Cardiac fibroblast (primary cell): ENCODE measurements at places on chromosomes 1 and 21.
A peak's percentile ranks its signal among the peaks of the same experiment; 100 is the strongest.

DNA sequence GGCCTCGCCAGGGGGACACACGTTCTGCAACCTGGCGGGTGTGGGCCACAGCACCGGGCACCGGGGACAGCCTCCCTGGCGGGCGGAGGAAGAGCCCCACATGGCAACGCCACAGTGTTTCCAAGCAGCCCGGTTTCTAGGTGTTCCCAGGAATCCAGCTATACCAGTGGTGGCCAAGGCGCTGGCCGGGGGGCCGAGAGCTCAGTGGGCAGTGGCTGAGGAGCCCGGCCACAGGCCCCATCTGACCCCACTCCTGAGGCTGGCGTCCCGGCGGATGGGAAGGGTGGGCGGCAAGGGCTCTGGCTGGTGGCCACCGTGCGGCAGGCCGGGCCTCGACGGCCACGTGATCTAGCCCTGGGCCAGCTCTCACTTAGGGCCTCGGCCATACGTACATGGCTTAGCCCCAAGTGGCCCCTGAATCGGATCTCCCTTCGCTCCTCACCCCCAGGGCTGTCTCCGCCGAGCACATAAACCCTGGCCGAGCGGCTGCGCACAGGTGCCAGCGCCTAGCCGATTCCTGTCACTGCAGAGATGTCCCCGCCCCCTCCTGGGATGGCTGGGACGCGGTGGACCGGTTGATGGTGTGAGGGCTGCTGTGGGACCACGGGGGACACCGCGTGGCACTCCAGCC lies 68.7 kb downstream of the MORN1 start:
- no peak for DNase-seq

DNA sequence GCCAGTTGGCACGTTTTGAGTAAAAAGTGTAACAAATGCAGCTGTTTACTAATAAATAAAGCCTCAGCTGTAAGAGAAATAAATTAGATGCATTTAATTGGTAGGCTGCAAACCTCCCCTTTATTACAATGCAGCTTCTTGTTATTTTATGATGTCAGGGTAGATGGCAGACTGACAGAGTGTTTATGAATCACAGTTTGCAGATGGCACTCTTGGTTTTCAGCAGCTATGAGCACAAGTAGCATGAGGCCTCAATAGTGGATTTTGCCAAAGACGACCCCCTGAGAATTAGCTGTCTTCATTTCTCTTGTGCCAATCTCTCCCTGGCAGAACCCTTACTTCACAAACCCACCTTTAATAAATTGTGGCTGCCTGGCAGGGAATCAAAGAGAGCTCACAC lies 161.2 kb upstream of the C1orf87 start:
- no peak for DNase-seq

GRCh38 chr1:165253818-165254254 lies 102.7 kb downstream of the LMX1A start:
- DNase-seq = no peak

DNA sequence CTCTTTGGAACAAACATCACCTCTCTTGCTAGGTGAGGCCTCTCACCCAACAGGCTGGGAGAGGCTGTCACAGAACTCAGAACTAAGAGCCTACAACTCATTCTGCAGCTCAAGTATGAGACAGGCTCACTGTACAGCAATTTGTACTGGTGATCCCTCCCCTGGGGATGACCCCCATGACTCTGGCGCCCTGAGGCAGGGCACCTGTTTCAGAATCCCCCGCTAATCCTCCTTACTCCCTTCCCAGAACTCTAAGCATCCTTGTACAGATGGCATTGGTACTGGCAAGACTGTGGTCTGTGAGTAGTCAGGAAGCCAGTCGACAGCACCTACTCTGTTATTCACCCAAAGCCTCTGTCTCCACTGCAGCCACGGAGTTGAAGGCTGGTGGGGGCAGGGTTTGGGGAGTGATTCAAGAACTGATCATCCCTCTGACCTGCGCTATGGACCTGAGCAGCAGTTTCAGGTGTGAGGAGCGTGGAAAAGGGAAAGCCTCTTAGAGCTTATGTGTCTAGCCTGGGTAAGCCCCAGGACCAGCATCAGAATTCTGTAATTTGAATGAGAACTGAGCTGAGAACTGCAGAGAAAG lies 655.5 kb downstream of the KIF26B start:
- no peak for DNase-seq

GRCh38 chr1:248871837-248872401 lies 13.0 kb upstream of the ZNF692 start:
- DNase-seq = no peak

DNA sequence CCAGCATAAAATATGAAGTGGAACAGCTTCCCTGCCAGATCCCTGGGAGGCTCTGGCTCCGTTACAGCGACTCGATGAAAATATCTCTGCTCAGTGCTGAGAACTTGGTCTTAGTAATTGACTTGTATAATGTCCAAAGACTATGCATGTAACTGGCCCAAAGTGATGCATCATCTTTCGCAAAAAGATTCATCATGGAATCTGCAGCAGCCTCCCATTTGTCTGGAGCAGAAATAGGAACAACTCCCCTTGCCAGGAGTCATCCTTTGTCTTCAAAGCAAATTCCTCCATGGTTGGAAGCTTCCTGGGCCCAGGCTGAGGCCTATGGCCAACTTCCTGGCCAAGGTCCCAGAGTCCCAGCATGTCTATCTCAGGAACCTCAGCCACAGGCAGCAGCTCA lies 16.9 kb upstream of the SLC6A17 start:
- DNase-seq = peak; percentile 11

- no peak for DNase-seq
Measured at GRCh38 chr1:48960320-48960719, 183.6 kb upstream of the BEND5 start.

- DNase-seq = no peak
Measured at GRCh38 chr1:173328961-173329360, 121.8 kb upstream of the TNFSF4 start.
